ENCODE measurements at places on chromosomes 6 and 20. TPM values are rescaled to one million over a fixed set of nuclear protein-coding genes. Genes with fewer than 3 reads are reported as not detected.

GRCh38 chr6:156164701-156165452 is 612.3 kb upstream of the ARID1B start:
- DNase-seq: no peak

DNA sequence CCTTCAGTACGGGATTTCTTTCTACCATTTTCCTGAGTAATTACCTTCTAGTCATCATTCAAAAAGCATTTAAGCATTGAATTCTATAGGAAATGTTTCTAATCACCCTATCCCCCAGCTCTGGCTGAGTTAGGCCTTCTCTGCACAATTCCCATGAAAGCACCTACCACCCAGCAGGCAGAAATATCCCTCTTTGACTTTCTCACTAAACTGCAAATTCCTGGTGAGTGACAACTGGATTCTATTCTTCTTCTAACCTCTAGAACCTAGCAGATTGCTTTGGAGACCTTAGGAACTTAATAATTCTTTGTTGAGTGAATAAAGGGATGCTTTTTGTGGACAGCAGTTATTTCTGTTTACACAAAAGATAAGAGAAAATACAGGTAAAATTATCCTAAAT is 328.7 kb downstream of the LAMA2 start:
- DNase-seq: no peak

The ANKRD60 gene
- not detected for total RNA-seq

The TRIM40 gene
- total RNA-seq: not detected

The TRAPPC3L gene
- total RNA-seq: not detected

DNA sequence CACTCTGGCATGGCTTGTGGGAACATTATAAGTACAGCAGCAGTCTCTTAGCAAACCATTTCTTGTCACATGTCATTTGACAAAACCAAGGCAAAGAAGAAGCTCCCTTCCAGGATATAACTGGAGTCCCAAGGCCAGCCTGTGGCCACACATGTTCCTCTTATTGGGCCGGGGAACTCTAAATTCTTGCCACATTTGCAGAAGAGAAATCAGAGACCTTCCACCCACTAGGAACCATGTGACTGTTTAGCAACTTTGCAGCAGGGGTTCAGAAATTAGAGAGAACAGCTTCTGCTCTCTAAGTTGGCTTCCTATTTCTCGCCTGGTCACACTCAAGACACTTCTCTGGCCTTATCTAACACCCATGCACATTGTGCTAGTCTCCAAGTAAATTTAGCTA is 20.4 kb upstream of the MEP1A start:
- DNase-seq: no peak

GRCh38 chr6:3623451-3624249 is 127.9 kb downstream of the PXDC1 start:
- DNase-seq: no peak

The WFDC12 gene
- not detected for total RNA-seq

DNA sequence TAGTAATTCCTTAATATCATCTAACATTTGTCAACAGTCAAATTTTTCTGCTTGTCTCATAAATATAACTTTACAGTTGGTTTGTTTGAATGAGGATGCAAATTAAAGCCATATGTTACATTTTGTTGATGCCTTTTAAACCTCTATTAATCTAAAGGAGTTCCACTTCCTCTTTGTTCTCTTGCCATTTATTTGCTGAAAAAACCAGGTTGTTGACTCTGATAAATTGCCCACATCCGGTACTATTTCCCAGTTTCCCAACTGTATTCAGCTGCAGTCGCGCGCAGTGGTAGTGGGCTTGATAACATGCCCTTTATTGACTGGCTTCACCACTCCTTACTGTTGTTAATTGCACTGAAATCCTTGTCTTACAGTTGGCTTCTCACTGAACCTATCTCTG is 32.8 kb upstream of the SIRPB2 start:
- no peak for DNase-seq

The SPATS1 gene
- not detected for total RNA-seq

GRCh38 chr6:121579478-121579877 is 144.0 kb downstream of the GJA1 start:
- no peak for DNase-seq

- no peak for DNase-seq
Measured at GRCh38 chr20:19885939-19886660, 128.0 kb downstream of the RIN2 start.

GRCh38 chr6:15032015-15032414 is 213.9 kb upstream of the JARID2 start:
- DNase-seq: no peak

The DEFB128 gene
- total RNA-seq: not detected

- DNase-seq: no peak
Measured at GRCh38 chr6:159984268-159984786, 15.4 kb downstream of the IGF2R start.

DNA sequence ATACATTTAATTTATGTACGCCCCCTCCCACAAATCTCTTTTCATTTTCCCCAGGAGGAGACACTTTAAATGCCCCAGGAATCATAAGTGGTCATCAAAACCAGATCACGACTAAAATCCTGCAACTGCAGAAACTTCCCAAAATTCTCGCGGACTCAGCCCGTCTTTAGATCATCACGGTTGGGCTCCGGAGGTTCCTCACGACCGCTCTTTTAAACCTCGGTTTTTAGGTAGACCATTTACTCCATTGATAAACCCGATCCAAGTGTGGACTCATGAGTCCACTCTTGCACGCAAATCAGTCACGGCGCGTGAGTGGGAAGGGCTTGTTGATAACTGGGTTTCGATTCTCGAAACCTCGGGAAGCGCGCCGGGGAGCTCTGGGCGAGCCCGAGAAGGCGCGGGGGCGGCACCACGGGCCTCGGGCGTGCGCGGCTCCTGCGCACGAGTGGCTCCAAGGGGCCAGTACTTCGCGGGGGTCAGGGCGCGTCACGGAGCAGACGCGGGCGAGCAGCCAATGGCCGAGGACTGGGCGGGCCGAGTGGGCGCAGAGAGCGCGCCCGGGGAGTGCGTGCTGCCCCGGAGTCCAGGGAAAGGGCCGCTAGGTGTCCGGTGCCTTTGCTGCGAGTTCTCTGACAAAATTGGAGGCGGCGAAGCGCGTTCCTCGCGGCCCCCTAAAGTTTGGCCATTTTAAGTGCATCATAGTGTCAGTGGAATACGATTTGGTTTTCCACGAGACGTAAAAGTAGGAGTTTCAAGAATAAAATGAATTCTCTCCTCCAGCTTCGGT is 635 bp upstream of the TENT5A start:
- peak; percentile 49 for DNase-seq

The OTOR gene
- total RNA-seq: not detected

- no peak for DNase-seq
Measured at GRCh38 chr6:157213426-157213825, 109.9 kb downstream of the TMEM242 start.

GRCh38 chr20:4021906-4022305 is 6.5 kb upstream of the RNF24 start:
- DNase-seq: no peak

The TFEB gene
- total RNA-seq: 7.6 TPM

The SSR1 gene
- 135 TPM for total RNA-seq

The WRNIP1 gene
- total RNA-seq: 44.1 TPM

GRCh38 chr6:7214468-7214867 is 98.5 kb downstream of the SSR1 start:
- DNase-seq: no peak

DNA sequence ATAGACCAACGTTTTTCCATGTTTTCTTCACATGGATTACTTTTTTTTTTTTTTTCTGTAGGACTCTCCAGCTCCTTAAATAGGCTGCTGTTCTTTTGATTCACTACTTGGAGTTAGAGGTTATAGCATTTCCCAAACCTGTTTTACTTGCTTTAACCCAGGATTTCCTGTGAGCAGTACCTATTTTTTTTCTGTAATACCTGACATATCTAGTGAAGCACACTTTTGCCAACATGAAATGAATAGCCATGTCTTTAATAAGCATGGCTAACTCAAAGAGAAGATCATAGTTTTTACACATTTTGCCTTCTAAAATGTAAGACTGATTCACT is 137.0 kb downstream of the FOXA2 start:
- DNase-seq: no peak

- DNase-seq: no peak
Measured at GRCh38 chr6:152124429-152125074, 317.1 kb downstream of the ESR1 start.

The RNF39 gene
- total RNA-seq: not detected

The MUC22 gene
- total RNA-seq: not detected

DNA sequence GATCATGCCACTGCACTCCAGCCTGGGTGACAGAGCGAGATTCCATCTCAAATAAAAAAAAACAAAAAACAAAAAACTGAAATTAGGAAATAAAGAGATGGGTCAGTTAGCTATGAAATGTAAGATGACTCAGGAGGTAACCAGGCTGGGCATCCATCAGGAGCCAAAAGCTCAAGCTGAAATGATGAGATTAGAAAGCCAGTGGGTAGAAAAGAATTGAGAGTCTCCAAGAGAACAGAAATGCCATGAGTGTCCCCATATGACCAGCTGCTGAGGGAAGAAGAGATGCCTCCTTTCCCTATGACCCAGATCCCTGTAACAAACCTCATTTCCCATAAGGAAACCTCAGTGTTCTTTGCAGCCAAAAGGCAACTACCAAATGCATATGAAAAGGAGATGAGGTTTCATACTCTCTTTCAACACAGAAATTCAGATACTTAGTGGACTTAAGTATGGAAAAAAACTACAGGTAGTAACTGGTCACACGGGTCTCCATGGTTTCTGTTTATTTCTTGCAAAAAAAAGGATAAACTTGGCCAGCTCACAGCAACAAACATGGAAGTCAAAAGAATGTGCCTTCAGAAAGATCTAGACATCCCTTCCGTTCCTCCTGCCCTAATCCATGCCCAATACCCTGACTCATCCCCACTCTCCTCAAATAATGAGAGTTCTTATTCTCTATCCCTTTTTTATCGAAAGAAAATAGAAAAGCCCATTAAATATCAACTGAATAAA is 8.1 kb downstream of the ARHGAP18 start:
- no peak for DNase-seq

DNA sequence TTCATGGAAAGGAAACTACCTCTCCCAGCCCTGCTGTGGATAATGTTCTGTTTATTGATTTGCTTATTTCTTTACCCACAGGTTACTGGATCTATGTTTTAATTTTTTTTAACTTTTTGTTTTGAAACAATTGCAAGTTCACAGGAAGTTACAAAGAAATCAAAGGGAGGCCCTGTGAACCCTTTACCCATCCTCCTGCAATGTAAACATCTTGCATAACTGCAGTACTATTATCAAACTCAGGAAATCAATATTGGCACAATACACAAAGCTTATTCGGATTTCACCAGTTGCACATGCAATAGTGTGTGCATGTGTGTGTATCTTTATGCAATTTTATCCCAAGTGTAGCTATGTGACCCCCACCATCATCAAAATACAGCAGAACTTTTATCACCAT is 398.0 kb downstream of the BTBD3 start:
- no peak for DNase-seq

- no peak for DNase-seq
Measured at GRCh38 chr6:86017236-86017635, 374.6 kb upstream of the SYNCRIP start.

- DNase-seq: no peak
Measured at GRCh38 chr6:157068691-157069324, 254.5 kb downstream of the TMEM242 start.

The KHDC1 gene
- 1.4 TPM for total RNA-seq

DNA sequence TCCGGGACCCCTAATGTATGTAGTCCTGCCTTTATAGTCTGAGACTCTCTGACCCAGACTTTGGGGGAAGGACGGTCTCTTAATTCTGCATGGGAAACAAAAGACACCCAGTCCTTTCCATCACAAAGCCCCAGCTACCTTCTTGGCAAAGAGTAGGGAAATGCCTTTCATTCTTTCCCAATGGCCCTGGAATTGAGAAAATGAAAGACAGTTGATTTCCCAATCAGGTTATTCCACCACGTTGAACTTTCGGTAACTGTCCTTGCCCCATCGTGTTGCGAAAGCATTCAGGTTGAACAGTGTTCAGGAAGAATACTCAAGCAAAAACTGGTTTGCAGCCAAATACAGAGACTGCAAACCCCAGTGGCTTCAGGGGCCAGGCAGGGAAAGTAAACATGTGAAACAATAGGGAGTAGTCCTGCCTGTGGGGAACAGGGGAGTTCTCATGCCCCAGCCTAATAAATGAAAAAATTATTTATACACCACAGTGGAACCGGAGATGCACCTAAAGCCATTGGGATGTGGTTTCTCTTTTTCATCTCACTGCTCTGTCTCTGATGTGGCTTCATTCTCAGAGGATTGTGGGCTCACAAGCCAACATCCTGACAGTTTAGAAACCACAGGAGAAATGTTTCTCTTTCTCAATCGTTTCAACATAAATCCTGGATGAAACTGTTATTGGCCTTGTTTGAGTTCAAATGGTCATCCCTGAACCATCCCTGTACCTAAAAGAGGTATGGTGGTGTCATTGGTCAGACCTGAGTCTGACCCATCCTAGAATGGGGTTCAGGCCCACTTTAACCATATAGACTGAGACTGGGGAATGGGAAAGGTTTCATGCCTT is 44.2 kb upstream of the SLC9A8 start:
- no peak for DNase-seq

DNA sequence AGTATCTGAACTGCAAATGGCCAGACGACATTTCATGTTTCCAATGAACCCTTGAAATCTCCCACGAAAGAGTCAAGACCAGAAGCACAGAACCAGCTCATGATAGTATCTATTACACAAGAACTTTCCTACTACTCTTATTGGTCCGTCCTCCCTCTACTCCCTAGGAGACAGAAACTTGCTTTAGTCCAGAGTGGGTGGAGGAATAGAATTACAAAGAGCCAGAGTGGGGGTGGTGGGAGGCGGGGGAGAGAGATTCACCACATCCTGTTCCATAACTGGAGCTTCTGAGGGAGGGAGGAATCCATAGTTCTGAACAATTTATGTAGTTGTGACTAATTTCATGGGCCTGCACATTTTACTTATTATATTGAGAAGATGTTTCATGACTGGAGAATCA is 18.5 kb upstream of the WFDC10A start:
- no peak for DNase-seq

- DNase-seq: no peak
Measured at GRCh38 chr20:7994809-7995208, 24.8 kb downstream of the TMX4 start.

DNA sequence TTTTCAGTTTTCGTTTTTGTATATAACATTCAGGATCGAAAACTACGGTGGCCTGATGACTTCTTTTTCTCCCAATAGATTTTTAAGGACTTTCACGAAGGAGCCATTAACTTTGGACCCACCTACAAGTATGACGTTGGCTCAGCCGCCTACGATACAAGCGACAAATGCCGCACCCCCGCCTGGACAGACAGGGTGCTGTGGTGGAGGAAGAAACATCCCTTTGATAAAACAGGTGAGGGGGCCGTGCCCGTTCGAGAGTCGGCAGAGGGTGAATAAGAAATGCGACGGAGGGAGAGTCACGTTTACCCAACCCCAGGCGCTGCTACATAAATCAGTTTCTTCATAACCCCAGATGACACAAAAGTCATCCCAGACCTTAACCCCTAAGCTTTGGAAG is 91.5 kb downstream of the SERAC1 start:
- no peak for DNase-seq

The C2 gene
- total RNA-seq: 1.0 TPM
